Posterior cingulate gyrus (tissue), 11 donors: ENCODE measurements at places on chromosomes 3 and 15.
A peak's percentile ranks its signal among the peaks of the same experiment; 100 is the strongest.

DNA sequence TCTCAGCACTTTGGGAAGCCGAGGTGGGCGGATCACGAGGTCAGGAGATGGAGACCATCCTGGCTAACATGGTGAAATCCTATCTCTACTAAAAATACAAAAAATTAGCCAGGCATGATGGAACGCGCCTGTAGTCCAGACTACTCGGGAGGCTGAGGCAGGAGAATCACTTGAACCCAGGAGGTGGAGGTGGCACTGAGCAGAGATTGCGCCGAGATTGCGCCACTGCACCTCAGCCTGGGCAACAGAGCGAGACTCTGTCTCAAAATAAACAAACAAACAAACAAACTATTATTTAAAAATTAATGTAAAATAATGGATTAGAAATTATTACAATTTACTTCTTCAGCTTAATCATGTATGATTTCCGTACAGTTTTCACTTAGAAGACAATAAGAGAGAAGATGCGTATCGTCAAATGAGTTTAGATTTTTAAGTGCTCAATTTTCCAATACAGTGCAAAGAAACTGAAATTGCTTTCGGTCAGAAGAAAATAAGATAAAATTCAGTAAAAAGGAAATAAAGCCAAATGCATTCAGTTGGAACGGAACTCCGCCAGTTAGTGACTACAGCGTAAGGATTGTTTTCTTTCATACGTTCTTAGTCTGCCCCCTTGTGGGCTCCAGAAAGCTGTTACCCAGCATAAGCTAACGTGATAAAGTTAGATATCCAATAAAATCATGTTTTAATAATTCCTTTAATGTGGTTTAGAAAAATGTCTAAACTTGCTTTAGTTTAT lies 24.8 kb downstream of the AADAC start:
- DNase-seq = peak; percentile 18

- no peak for DNase-seq
Measured at GRCh38 chr3:69944931-69945493, 54.5 kb upstream of the SAMMSON start.

DNA sequence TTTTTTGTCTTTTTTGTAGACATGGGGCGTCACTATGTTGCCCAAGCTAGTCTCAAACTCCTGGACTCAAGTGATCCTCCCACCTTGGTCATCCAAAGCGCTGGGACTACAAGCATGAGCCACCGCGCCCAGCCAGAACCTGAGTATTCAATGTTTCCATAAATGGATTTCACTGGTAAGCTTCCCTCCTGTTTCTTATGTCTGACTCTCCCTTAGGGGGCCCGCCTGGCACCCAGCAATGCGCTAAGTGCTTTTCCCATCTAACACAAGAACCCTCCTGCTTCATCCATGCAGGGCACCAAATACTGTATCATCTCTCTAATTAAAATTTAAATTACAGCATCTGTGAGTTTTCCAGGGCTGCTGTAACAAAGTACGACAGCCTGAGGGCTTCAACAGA lies 44.9 kb downstream of the KLF15 start:
- DNase-seq = no peak

GRCh38 chr3:69791106-69791505 lies 51.8 kb downstream of the MITF start:
- no peak for DNase-seq

GRCh38 chr3:126107203-126107939 lies 23.4 kb upstream of the SLC41A3 start:
- DNase-seq = no peak

DNA sequence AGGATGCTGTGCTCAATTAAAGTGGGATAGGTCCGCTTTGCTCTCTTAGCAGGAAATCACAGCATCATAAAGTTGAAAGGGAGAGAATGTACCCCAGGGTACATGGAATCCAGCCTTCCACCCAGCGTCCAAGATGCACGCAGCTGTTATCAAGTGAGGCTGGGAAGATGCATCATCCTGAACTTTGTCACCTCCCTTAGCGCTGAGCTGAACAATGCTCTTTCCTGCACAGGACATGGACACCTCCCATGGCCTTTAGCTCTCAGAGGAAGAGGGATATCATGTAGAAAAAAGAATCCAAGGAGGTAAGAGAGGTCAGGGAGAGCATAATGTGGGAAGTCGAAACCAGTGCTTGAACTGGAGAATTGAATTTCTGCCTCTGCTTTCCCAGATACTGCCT lies 192.8 kb downstream of the FEZF2 start:
- DNase-seq = no peak

- no peak for DNase-seq
Measured at GRCh38 chr3:188446014-188446413, 292.1 kb downstream of the LPP start.

DNA sequence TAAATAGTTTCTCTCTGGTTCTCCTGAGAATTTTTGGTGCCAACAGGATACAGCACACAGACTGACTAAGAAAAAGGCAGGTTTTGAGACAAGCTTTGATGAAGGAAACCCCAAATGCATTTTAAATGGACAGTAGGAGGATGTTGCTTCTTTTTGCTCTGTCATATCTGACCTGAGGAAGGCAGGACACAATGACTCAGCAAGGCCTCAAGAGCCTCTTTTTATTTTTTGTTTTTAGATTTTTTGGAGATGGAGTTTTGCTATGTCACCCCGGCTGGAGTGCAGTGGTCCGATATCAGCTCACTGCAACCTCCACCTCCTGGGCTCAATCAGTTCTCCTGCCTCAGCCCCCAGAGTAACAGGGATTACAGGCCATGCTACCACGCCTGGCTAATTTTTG lies 16.9 kb upstream of the KNG1 start:
- DNase-seq = no peak

- no peak for DNase-seq
Measured at GRCh38 chr3:10099041-10099440, 9.0 kb downstream of the FANCD2OS start.

DNA sequence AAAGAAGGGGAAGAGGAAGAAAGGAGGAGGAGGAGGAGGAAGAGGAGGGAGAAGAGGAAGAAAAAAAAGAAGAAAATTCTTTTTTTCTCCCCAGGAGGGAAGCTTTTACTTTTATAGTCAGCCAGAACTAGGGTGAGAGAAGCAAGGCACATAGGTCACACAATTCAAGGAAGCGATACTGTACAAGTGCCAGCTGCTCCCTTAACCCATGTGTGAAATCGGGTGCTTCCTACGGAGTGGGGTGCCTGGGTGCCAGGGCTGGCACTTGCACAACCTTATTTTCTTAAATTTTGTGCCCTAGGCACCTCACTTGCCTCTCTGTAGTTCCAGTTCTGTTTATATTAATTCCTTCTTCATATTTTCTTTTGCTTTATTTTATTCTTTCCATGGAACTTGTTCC lies 150.4 kb downstream of the LIPC start:
- DNase-seq = no peak

DNA sequence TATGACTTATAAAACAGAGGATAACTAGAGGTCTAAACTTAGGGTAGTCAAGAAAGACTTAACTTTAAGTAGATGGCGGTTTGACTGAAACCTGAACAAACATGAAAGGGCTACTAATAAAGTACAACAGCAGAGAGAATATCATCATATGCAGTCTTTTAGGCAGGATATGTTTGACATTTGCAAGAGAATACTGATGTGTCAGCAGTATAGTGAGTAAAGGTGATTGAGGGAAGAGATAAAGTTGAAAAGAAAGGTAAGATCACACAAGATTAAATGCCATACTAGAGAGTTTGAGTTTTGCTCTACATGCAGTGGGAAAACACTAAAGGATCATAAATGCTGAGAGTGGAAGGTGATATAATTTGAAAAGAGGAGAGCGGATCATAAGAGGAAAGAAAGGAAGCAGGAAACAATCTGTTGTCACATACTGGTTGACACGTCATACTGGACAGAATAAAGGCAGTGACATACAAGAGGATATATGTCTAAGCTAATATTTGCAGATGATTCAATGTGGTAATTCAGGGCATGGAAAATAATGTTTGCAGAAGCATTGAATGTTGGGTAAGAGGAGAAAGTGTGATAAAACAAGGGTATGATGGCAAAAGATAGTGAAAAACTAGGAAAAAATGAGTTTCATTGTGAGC lies 223.0 kb downstream of the EPHA6 start:
- DNase-seq = no peak

GRCh38 chr3:51696954-51697353 lies 9.9 kb upstream of the GRM2 start:
- DNase-seq = peak; percentile 85

DNA sequence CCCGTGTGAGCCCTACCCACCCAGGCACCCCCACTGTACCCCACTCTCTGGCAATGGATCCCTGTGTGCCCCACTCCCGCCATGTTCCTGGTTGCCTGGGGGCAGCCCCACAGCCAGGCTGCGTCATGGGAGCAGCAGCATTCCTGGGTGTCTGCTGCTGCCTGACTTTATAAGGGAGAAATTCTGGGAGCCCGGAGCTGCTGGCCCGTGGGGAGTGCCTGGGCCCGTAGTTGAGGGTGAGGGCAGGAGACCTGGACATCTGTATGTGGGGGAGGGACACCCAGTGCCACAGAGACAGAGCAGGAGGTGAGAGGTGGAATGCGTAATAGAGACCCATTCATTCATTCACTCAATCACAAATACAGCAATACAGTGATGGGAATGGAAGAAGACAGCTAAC lies 15.1 kb downstream of the CSPG4 start:
- no peak for DNase-seq
